H1 (cell line): ENCODE measurements at places on chromosomes 4 and X.

GRCh38 chr4:100960232-100960631, 387.1 kb downstream of the PPP3CA start:
- DNase-seq: no peak

DNA sequence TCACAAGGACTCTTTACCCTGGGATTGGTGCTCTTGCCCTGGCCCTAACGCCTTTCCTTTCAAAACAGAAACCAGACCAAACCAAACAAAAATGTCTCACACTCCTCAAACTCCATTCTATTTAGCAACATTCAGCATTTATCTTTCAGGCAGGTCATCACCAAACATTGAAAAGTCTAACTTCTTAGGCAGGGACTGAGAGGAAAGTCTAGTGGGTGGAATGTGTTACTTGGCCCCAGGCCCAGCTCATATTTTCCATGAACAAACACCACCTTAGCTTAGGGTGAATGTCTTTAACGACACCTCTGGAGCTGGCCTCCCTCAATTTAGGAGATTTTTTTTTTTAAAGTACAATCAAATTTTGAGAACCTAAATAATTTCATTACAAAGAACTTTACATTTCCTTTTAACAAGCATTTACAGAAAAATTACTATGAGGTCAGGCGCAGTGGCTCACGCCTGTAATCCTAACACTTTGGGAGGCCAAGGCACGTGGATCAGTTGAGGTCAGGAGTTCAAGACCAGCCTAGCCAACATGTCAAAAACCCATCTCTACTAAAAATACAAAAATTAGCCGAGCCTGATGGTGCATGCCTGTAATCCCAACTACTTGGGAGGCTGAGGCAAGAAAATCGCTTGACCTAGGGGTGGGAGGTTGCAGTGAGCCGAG, 10.2 kb upstream of the N4BP2 start:
- DNase-seq: no peak

GRCh38 chr4:8379281-8379680, 61.2 kb downstream of the ACOX3 start:
- no peak for DNase-seq

- no peak for DNase-seq
Observed at GRCh38 chr4:183670251-183670650, 11.2 kb downstream of the TRAPPC11 start.
